ENCODE measurements at places on chromosomes 6 and 20.

- DNase-seq = no peak
Measured at GRCh38 chr20:43915211-43916072, 790 bp downstream of the TOX2 start.

DNA sequence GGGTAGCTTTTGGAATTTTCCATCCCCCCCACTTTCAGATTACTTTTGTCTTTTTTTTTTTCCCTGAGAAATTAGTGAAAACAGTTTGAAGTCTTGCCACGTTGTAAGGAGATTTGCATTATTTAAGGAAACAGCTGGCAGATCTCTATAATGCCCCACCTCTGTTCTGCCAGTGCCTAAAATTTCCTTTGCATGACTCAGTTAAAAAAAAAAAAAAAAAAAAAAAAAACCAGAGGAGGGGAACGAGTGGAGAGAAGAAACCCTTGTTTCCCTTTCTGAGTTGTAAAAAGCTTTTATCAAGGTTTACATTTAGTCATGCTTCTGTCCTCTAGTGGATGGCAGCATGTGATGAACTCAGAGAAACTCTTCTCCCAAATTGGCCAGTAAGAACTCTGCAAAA is 33.5 kb downstream of the CARMIL1 start:
- DNase-seq = no peak

- no peak for DNase-seq
Measured at GRCh38 chr6:154993710-154994109, 1.4 kb upstream of the TIAM2 start.

DNA sequence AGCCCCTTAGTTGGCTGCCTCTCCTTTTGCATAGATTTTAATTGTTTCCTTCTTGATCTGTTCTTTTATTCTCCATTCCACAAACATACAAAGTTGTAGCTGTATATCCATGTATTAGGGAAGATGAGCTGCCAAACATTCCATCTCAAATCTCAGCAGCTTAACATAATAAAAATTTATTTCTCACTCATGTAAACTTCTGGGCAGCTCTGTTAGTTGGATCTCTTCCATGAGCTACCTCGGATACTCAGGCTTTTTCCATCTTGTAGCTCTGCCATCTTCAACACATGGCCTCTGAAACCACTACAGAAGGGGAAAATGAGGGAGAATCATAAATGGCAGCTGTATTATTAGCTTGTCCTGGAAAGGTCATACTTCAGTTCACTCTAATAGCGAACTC is 149.4 kb upstream of the BMP2 start:
- DNase-seq = no peak

All from naive B cell (primary cell).